ENCODE measurements at places on chromosomes 4 and X.

DNA sequence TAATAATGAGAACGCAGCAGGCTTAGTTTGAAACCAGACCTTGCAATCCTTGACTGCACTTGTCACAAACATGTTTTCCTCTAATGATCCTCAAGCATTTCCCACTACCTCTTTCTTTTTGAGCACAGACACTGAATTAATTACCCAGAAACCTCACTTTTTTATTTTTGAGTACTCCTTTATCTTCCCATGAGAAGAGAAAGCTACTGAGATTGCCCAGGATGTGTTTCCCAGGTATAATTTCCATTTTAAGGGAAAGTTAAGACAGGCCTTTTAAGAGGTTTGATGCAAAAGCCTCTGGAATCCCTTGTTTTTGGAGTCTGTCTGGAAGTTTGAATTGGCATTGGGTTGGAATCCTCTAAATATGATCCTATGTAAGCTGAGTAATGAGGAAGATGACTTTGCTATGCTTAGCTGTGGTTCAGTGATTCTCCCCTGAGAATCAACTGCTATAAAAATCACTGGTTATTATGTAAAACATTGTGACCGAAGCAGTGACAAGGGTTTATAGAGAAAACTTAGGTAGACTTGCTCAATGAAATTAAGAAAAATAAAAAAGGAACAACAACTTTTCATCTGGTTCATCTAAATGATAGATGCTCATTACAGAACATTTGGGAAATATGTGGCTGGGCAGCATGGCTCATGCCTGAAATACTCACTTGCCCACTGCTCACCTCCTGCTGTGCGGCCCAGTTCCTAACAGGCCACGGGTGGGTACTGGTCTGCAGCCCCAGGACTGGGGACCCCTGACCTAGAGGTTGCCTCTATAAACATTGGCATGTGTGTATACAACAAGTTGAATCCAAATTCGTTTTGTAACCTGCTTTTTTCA lies 10.8 kb upstream of the RHOH start:
- DNase-seq, result peak; percentile 45

GRCh38 chrX:20313899-20314298 lies 47.2 kb upstream of the RPS6KA3 start:
- no peak for DNase-seq

DNA sequence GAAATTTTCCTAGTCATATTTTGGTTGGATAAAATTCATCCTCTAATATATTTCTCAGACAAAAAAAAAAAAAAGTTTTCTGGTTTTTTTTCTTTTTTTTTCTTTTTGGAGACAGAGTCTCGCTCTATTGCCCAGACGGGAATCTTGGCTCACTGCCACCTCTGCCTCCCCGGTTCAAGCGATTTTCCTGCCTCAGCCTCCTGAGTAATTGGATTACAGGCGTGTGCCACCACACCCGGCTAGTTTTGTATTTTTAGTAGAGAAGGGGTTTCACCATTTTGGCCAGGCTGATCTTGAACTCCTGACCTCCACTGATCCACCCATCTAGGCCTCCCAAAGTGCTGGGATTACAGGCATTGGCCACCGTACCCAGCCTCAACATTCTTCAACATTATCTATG lies 432.7 kb upstream of the PABPC4L start:
- no peak for DNase-seq

DNA sequence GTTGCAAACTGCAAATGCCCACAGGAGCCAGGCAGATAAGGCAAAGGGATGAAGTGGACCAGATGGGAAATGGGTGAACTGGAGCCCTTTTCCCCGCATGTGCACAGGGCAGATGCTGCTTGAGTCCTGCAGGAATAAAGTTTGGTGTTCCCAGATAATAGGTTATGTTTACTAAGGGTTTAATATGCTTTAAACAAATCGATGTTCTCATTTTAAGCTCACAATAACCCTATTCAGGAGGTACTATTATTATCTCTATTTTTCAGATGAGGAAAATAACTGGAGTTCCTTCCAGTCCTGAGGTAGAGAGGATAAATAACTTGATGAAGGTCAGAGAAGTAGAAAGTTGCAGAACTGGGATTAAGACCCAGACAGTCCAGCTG lies 77.3 kb downstream of the LRRC66 start:
- DNase-seq, result no peak

GRCh38 chrX:14697451-14697850 lies 168.1 kb downstream of the GLRA2 start:
- DNase-seq, result peak; percentile 9

- DNase-seq, result no peak
These were observed 145.4 kb downstream of the EMCN start for GRCh38 chr4:100372432-100372831.

GRCh38 chrX:148854306-148854705 lies 353.9 kb downstream of the AFF2 start:
- no peak for DNase-seq

DNA sequence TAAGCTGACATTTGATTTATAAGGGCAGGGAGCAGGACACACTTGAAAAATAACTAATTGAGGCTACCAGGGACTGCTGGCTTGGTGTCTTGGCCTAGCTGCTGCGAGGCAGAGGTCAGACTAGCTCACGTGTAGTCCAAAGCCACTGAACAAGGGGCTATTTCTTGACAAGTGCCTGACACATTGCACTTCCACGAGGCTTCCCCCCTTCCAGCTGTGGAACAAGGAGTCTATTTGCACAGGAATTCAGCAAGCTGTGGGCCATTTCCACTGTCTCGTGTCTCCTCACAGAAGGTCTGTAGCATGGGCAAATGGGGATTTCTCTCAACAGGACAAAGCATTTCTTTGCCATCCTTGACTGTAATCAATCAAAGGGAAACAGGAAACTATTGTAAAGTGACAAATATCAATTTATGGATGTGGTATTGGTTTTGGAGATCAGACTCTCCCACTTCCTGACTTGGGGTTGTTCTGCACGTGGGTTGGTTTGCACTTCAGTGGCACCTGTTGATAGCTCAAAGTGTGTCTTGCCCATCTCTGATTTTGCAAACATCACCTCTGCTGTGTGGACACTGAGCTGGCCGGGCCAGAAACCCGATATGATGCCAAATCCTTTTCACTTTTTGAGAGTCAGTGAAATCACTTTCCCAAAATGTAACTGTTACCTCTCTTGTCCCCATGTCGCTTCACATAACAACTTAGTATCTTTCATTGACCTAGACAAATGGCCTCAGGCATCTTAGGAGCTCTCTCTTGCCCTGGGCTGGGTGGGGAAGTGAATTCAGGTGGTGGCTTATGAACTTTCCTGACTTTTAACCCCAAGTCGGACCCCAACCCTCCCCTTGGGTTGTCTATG lies 107.4 kb upstream of the MAMLD1 start:
- no peak for DNase-seq

DNA sequence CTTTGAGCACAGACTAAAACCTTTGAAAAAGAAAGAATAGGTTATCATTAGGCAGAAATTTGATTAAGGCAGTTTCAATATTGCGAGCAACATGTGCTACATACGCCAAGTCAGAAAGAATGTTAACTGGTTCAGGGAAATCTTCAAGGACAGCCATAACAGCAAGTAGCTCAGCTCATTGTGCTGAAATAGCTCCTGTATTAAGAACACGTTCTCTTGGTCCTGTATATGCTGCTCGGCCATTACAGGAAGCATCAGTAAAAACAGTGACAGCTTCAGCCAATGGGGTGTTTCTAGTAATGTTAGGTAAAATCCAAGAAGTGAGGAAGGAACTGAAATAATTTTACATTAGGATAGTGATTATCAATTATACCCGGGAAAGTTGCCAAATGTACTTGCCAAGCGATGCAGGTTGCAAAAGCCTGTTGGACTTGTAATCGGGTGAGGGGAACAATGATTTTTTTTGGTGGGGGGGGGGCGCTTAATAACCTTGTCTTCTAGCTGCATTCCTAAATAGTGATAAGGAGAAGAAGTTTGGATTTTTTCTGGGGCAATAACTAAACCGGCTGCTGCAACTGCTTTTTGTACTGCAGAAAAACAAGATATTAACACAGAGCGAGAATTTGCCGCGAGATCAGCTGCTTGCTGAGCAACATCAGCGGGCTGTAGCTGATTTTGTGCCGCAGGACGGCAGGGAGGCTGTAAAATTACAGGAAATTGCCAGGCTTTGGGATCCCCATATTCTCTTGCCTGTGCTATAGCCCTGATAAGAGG lies 49.4 kb upstream of the RASSF6 start:
- DNase-seq, result no peak

GRCh38 chr4:27474691-27475090 lies 614.0 kb downstream of the STIM2 start:
- no peak for DNase-seq

- no peak for DNase-seq
These were observed 977 bp downstream of the MAGEE1 start for GRCh38 chrX:76428243-76429130.

GRCh38 chr4:14906805-14907204 lies 95.5 kb upstream of the CPEB2 start:
- no peak for DNase-seq

- DNase-seq, result no peak
These were observed 110.8 kb downstream of the GBA3 start for GRCh38 chr4:22803512-22803911.

DNA sequence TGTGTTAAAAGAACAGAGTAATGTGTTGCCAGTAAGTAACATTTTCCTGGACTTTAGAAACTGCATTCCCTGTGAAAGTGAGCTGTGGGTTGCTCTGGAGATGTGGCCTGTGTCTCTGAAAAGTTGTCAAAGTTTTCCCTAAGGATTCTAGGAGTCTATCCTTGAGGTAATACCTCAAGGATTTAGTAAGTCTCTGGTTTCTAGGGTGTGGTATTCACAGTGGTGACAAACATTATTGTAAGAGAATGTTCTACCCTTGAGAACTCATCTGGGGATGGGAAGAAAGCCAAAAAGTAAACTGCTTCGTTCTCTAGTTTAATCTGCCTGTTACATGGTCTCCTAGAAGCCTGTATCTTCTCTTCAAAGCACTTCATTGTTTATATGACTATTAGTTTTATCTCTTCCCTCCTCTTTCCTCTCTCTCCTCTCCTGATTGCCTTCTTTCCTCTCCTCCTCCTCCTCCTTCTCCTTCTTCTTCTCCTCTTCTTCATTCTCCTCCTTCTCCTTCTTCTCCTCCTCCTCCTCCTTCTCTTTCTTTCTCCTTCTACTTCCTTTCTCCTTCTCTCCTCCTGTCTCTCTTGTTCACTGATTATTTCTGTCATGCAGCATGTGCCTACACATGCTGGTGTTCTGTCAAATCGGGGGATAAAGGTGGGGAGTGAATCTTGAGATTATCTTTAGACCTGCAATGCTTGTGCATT lies 321.3 kb downstream of the PTTG2 start:
- DNase-seq, result no peak

DNA sequence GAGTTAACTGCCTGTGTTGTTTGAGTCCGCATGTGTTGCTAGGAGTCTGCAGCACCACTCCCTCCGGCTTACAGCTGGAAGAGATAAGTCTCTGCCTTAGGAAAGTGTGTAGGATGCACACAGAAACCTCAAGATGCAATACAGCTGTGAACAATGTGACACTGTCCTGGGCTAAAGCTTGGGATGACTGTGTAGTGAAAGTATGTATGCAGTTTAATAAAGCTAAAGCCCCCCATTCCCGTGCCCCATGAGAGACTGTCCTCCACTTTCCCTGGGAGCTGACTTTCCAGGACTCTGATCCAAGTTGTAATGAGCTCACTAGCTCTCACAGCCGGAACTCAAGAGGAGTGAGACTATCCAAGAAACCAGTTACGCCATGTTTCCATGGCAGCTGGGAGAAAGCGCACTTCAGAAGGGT lies 156.6 kb upstream of the FTHL17 start:
- no peak for DNase-seq

DNA sequence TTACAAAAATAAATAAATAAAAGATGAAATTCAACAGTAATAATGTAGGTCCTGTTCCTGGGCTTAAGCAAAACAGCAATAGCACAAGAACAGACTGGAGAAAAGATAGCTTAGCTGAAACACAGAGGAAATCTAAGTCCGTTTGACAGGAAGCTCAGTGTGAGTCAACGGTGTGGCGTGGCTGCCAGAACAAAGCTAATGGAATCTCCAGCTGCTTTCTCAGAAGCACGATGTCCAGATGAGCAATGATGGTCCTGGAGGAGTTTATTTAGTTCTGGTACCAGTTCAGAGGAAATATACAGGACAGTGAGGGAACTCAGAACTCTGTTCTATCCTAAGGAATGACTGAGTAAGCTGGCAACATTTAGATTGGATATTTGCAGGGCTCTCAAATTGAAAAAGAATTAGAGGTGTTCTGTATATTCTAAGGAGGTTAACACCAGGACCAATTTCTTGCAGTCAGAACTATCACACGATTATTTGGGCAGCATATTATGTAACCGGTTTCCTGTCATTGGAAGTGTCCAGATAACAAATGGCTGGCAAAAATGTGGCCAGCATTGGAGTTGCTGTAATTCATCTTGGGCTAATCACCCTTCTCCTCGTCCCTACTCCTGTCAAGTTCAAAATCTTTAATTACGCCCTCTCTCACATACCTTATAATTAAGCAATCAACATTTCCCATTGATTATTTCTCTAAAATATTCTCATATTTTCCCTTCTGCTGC lies 12.7 kb downstream of the GAB3 start:
- no peak for DNase-seq

Measured in GM20000 (cell line).